NCI-H1417 (cell line): ENCODE measurements at places on chromosomes 6 and 20.

DNA sequence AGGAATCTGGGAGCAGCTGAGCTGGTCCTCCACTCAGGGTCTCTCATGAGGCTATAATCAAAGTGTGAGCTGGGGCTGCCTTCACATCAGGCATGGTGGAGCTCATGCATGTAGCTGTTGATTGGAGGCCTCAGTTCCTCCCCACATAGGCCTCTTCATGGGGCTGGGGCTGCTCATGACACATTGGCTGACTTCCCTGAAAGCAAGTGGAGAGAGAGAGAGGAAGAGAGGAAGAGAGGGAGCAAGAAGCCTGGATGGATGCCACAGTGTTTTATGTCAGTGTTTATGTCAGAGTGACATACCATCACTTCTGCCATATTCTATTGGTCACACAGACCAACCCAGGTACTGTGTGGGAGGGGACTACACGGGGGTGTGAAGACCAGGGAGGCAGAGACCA is 43.8 kb downstream of the EYA2 start:
- DNase-seq, result no peak

DNA sequence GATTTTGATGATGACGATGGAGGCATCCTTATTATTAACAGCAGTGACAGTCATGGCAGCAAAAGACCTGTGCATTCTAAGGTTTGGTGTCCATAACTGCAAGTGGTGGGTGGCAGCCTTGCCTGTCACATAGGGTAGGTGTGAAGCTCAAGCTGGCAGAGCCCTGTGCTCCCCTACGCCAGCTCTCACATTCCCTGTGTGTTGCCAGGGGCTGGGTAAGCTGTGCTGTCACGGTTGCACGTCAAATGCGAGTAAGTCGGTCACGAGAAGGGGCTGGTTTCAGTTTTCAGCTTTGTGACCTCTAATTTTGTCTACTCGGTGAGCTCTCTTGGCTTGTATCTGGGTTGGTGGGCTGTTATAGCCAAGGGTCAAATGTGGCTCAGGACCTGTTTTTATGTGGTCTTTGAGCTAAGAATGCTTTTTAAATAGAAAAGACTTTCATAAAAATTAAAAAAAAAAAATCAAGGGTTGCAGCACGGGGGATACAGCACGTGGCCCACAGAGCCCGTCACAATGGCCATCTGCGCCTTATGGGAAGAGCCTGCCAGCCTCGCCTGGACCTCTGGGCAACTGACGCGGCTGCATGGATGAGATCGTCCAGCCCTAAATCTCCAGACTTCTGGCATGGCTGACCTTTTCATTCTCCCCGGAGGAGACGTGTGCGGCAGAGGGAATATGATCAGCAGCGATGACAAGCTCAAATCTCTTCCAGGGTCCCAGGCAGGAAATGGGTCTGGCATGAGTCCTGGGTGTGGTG is 148.5 kb downstream of the PHACTR3 start:
- DNase-seq, result no peak

GRCh38 chr6:710601-711571 is 17.9 kb upstream of the EXOC2 start:
- DNase-seq, result peak; percentile 31

DNA sequence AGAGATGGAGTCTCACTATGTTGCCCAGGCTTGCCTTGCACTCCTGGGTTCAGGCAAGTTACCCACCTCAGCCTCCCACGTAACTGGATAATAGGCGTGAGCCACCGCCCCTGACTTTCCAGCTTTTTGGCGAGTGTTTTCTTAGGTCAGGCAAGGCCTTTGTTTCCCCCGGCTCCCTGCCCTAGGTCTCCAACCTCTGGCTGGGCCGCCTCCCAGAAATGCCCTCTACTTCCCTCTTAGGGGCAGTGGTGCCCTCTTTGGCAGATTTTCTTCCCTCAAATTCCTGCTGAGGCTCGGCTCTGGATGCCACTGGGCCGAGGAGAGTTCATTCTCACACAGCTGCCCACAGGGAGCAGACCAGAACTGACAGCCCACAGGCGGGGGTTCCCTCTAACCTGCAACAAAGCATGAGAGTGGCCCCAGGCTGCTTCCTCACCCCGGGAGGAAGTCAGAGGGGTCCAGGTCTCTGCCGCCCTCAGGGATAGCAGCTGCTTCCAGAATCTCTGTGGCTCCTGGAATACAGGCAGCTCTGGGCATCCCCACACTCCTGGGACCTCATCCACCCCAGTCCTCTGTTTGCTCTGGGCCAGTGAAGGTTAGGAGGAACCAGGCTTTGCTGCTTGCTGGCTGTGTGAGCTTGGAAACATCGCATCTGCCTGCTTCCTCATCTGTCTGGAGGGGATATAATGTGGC is 56.5 kb downstream of the TCP11 start:
- no peak for DNase-seq

- DNase-seq, result no peak
These were observed 65.3 kb upstream of the MYLIP start for GRCh38 chr6:16063580-16063979.

- no peak for DNase-seq
These were observed 47.6 kb upstream of the MYL9 start for GRCh38 chr20:36493801-36494114.

DNA sequence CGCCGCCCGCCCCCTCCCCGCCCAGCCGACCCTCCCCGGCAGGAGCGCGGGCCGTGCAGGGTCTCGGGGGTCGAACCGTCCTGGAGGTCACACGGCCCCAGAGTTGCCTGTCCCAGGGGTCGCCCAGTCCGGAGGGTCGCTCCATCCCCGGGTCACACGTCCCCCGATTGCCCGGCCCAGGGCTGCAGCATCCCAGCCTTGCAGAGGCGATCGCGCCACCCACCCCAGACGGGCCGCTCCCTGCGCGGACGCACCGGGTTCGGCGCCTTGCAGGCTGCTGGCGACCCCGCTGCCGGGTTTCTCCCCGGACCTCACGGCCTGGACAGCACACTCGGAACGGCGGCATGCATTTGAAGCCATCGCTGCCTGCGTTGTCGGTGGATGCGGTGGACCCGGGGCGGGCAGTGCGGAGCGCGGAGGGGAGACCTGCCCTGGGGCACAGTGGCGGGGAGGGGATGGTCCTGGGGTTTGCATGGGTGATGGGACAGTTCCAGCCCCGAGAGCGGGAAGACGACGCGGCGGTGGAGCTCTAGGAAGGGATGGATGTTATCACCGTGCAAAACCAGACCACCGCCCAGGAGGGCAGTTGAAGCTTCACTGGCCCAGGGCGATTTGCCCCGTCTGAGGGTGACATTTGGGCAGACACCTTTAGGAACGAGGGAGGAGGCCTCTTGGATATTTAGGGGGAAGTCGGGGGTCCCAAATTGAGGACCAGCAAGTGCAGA is 22.7 kb upstream of the FRMD1 start:
- no peak for DNase-seq

DNA sequence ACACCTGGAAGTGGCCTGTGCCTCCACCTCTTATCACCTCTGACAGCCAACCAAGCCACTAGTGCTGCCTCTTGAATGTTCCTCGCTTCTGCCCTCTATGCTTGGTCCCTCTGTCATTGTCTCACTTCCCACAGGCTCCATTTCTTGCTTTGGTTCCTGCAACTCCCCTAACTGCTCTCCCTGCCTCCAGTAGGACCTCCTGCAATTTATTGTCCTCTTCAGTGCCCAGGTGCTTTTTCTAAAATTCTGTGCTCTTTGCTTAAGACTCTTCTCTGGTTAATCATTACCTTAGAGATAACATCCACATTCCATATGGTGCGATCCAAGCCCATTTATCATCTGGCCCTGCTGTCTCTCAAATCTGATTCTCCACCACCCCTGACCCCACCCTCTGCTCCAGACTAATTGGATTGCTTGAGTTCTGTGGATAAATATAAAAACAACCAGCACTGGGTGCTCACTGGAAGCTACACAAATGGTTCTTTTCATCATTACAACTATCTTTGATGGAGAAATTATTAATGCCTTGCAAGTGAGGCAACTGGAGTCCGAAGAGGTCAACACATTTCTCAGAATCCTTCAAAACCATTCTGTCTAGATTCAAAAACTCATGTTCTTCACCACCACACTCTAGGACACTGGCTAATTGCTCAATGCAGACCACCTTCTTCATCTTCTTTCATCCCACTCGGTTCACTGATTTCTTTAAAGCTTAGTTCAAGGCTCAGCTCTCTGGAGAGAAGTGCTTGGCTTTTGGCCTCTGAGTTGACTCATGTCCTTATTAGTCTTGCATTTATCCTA is 47.2 kb downstream of the FOXA2 start:
- DNase-seq, result no peak

GRCh38 chr6:130575971-130576370 is 210.2 kb downstream of the TMEM200A start:
- DNase-seq, result no peak

DNA sequence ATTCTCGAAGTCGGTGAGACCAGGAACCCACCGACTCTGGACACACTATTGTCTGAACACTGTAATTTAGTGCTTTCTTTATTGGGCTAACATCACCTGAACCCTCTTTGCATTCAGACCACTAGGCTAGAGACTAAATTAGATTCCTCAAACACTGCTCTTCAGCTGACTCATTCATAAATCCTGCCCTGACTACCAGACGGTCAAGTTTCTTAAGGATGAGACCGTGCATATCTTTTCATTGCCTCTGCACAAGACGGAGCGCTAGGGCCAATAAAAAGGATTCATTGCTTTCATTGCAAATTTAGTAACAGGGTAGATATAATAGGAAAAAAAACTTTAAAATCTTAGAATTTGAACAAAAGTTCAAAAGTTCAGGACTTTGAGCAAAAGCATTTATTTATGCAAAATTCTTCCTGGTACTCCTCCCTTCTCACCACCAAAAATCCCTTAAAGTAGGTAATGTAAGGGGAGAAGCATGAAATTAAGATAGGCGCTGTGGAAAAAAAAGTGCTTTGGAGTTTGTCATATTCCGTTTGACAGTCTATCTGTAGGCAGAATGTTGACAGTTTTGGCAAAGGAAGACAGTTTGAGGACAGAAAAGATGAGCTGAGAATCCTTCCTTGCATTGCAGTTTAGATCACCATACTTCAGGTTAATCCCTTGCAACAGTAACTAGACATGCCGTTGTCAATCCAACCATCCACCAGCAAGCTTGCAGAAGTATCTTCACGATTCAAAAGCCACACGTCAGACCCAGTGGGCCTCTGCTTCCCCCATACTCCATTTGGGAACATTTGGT is 328.6 kb upstream of the JARID2 start:
- DNase-seq, result no peak

DNA sequence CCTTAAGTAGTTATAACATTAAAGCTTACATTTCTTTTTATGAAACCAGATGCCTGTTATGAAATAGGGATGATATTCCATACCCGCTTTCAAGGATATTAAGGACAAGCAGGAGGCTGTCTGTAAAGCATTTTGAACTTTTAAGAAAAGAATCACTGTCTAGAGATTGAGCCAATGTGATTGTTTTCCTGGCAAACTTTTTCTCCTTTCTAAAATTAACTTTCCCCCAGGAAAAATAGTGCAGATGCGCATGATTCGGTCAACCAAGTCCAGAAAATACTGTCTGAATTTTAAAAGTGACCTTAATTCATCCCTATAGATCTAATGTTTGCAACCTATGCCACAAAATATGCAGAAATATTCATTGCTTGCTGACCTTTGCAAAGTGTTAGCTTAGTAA is 15.1 kb upstream of the DEK start:
- no peak for DNase-seq

GRCh38 chr6:156181506-156181905 is 595.7 kb upstream of the ARID1B start:
- DNase-seq, result no peak

DNA sequence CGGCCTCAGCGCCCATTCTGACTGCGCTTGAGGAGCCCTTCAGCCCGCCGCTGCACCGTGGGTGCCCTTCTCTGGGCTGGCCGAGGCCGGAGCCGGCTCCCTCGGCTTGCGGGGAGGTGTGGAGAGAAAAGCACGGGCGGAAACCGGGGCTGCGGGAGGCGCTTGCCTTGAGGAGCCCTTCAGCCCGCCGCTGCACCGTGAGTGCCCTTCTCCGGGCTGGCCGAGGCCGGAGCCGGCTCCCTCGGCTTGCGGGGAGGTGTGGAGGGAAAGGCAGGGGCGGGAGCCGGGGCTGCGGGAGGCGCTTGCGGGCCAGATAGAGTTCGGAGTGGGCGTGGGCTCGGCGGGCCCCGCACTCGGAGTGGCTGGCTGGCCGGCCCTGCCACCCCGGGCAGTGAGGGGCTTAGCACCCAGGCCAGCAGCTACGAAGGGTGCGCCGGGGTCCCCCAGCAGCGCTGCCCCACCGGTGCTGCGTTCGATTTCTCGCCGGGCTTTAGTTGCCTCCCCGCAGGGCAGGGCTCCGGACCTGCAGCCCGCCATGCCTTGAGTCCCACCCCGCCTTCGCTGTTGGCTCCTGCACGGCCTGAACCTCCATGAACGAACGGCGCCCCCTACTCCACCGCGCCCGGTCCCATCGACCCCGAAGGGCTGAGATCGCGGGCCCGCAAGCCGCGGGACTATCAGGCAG is 45.7 kb upstream of the MCUR1 start:
- no peak for DNase-seq

- DNase-seq, result no peak
These were observed 235.5 kb downstream of the PREX1 start for GRCh38 chr20:48592107-48592940.

DNA sequence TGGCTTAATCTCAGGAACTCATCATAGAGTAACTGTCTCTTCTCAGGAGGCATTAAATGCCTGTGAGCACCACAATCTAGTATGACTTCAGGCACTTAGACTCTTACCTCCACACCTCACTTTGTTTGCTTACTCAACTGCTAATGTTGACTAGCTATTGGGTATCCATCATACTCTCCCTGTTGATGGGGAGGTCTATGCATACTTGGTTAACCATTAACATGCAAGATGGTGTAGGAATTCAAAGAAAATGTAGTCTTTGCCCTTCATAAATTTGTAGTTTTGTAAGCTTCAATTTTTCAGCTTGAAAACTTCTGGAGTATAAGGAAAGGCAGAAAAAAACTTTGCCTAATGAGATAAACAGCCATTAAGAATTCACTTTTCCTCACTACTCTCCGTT is 501.0 kb upstream of the MARCKS start:
- no peak for DNase-seq

GRCh38 chr20:37529214-37529967 is 1.7 kb upstream of the BLCAP start:
- DNase-seq, result no peak

DNA sequence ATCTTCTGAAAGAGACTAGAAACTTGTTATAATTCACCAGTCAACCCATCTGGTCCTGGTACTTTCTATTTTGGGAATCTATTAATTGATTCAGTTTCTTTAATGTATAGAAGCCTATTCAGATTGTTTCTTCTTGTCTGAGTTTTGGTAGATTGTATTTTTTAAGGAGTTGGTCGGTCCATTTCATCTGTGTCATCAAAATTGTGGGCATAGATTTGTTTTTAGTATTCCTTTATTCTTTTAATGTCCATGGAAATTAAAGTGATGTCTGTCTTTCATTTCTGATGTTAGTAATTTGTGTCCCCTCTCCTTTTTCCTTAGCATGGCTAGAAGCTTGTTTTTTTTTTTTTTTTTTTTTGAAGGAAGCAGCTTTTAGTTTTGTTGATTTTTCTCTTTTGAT is 15.2 kb downstream of the STXBP5 start:
- DNase-seq, result no peak
